ENCODE measurements at places on chromosomes 5 and 9.

DNA sequence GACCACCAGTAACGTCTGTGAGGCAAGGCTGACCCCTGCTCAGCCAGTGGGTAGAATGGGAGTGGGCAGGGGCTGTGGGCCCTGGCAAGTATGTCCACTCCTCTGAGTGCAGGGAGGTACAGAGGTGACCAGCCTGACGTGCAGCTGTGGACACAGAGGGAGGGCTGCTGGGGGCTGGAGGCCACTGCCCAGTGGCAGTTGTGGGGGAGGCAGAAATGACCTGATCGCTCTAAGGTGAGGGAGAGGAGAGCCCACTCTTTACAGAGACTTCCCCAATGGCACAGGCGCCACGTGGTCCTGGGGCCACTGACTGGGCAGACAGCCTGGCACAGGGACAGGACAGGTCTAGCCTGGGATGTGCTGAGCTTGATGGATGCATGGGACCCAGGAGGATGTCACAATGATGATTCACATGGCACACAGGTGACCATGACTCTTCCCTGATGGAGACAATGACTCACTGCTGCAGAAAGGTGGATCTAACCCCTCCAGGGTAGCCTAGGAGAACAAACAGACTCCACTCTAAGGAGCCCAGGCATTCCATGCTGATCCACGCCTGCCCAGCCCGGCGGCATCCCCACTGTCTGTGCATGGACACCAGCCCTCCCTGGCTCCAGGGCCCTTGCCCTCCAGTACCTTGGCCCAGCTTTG is 7.7 kb downstream of the LPCAT1 start:
- no peak for DNase-seq

DNA sequence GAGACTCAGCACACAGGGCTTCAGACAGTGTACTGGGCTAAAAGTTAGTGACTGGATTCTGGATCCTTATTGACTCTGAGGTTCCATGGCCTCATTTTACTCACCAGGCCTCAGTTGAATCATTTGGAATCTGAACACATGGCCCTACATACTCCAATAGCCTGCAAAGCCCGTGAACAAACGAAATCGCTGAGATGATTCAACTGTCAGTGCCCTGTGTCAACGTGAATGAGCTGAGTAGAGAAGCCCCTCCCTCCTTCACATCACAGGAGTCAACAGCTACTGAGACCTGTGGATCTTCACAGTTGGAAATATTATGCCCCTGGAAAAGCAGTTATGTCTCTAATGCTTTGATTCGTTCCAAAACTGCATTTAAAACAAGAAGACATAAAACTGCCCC is 429.3 kb downstream of the GADD45G start:
- DNase-seq, result peak; percentile 34

DNA sequence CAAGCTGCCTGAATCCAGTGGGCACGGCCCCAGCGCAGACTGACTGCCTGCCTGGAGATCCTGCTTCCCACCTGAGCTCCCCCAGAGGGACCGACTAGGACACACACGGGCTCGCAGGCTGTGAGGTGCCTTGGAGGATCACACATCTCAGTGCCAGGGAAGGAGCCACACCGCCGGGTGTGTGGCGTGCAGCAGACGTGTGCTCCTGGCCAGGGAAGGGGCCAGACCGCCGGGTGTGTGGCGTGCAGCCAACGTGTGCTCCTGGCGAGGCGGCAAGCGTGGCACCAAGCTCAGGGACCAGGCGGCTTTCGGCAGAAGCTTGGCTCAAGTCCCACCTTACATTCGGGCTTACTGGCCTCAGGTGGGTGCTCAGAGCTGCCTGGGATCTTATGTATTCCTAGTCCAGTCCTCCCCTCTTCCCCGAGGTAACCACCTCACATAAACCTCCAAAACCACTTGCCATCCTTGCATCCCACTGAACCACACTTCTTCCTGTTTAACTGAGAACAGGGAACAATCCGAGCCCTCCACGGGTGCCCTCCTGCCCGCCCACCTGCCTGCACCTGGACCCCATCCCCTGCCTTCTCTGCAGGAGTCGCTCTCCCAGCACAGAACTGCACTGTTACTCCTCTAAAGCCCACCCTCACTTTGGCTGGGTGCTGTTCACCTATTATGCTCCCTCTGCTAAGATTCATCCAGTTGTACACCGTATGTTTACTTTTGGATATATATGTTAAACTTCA is 22.4 kb upstream of the MRNIP start:
- no peak for DNase-seq

DNA sequence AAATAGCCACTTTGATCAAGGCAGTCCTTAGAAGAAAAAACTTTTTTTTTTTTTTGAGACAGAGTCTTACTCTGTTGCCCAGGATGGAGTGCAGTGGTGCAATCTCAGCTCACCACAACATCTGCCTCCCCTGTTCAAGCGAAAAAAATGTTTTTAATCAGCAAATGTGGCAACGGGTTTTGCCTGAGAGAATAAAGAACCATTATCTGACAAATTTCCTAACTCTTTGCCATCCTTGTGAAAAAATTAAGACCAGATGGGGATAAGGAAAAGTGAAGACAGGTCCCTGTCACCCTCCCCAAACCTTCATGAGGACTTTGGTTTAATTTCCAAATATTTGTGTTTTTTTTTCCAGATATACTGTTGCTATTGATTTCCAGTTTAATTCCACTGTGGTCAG is 107.3 kb upstream of the SPOCK1 start:
- DNase-seq, result no peak

- no peak for DNase-seq
These were observed 210.6 kb upstream of the ZNF608 start for GRCh38 chr5:124957063-124957462.

- no peak for DNase-seq
These were observed 252.8 kb downstream of the PSAT1 start for GRCh38 chr9:78549711-78550110.

Data from DMS153 (cell line).